Stimulated activated CD4-positive, alpha-beta T cell treated with anti-CD3 and anti-CD28 coated beads, Interleukin-15, amount 100 ng/mL, for 1 hour (primary cell): ENCODE measurements at places on chromosomes 5 and 9.

GRCh38 chr5:168273056-168273980 is 18.1 kb upstream of the WWC1 start:
- no peak for DNase-seq

GRCh38 chr5:103327893-103328292 is 69.3 kb downstream of the MACIR start:
- DNase-seq, result no peak

DNA sequence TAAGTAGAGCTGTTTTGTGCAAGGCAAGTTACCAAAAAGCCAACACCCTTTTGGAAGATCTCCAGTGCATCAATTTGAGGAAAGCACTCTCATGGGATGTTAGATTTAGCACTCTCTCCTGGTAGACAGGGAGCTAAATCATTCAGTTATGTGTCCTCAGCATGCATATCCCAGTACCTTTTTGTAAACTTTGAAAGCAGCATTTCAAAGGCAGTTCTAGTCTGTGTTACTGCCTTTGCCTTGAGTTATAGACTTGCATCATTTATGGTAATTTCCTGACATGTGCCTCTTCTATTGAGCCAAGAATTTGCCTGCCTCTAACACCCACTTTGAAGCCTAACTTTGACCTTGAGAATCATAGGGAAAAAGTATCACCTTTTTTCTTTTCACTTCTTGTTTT is 120.6 kb downstream of the KIF4B start:
- DNase-seq, result no peak

GRCh38 chr9:4982721-4983482 is 2.2 kb upstream of the JAK2 start:
- DNase-seq, result no peak

- DNase-seq, result no peak
Measured at GRCh38 chr5:57586649-57587048, 104.0 kb upstream of the ACTBL2 start.

DNA sequence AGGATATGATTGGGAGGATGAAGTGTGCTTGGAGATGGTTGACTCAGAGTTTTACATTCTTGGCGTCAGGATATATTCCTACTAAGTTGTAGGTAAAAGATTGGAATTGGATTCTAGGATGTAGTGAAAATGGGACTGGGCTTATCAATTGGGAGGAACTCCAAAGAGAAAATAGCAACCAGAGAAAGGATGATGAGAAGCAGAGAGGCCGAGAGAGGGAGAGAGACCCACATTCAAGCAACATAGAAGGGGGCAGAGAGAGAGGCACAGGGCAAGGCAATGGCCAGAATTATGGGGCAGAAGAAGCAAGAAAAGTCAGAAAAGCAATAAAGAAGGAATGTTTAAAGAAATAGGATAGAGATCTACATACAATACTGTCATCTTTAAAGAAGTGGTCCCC is 217.9 kb upstream of the ACTBL2 start:
- no peak for DNase-seq

DNA sequence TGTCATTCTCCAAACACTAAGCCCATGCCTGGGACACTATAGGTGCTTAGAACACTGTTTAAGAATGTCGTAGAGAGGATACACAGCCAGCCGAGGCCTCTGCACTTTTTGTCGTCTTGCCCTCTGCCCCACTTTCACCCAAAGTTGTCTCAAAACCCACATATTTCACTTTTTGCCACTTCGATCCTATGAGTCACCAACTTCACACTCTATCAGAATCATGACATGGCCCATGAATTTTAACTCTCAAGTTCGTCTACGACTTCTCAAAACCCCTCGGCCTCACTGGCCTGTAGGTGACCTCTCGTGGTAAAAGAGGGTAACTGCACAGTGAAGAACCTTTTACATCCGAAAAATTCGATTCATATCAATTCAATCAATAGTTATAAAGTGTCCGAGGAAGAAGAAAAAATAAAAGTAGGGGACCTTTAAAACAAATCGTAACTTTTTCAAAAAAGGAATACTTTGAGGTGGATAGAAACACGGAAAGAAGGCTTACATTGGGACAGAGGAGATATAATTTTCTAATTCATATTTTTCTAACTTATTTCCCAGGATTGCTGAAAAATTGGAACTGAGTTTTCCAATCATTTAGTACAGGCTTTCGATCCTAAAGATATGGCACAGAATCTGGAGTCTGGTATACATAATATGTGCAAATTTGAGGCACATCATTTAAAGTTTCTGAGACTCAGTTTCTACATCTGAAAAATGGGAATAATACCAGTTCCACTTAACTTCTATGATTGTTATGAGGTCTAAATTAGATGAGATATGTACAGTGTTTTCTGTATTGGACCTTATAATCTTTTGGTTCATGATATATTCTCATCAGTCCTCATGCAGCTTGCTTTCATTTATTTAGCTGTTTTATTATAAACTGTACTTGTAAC is 122.6 kb downstream of the APBA1 start:
- no peak for DNase-seq

- DNase-seq, result no peak
Measured at GRCh38 chr9:4828761-4829160, 36.0 kb downstream of the RCL1 start.

DNA sequence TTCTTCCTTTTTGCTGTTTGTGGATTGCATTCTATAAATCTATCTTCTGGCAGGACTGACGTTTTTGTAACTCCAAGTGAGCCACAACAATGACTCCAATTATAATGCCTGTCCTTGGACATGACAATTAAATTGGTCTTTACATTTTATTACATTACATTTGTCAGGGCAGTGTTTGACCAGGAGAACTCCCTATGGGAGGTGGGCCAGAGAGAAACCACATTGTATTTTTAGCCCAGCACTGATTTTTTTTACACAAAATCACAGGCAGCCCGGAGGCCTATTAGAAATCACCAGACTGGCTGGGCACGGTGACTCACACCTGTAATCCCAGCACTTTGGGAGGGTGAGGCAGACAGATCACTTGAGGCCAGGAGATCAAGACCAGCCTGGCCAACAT is 99.1 kb upstream of the SMC5 start:
- DNase-seq, result no peak

GRCh38 chr5:139640421-139641115 is 7.6 kb upstream of the CXXC5 start:
- no peak for DNase-seq

DNA sequence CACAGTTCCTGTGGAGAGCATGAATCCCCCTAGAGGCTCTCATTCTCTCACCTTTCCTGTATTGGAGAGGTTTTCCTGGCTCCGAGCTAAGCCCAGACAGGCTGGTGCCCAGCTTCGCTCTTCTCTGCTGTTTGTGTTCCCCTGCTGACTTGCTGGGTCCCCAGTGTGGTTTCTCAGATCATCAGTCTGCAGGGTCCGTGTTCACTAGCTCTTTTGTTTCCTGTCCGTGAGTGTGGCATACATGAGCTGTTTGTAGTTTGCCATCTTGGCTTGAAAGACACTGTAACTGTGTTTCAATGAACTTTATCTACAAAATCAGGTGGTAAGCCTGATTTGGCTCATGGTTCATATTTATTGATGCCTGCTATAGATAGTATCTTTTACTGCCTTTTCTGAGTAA is 23.8 kb downstream of the LOX start:
- no peak for DNase-seq

DNA sequence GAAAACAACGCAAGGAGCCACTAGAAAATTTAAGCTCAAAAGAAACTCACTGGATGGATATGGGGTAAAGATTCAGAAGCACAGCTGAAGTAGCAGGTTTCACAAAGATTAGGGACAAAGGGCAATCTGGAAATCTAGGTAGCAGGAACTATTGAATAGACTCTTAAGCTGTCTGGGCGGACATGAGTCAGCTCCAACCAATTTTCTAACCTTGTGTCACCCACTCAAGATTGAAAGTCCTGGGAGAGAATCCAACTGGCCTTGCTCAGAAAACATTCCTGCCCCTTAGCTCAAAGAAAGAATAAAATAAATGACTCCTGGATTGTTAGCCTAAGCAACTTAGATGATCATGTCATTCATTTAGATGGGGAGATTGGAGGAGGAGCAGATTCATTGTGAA is 69.2 kb downstream of the STK32A start:
- no peak for DNase-seq

GRCh38 chr9:93667006-93667405 is 90.6 kb downstream of the PHF2 start:
- no peak for DNase-seq

DNA sequence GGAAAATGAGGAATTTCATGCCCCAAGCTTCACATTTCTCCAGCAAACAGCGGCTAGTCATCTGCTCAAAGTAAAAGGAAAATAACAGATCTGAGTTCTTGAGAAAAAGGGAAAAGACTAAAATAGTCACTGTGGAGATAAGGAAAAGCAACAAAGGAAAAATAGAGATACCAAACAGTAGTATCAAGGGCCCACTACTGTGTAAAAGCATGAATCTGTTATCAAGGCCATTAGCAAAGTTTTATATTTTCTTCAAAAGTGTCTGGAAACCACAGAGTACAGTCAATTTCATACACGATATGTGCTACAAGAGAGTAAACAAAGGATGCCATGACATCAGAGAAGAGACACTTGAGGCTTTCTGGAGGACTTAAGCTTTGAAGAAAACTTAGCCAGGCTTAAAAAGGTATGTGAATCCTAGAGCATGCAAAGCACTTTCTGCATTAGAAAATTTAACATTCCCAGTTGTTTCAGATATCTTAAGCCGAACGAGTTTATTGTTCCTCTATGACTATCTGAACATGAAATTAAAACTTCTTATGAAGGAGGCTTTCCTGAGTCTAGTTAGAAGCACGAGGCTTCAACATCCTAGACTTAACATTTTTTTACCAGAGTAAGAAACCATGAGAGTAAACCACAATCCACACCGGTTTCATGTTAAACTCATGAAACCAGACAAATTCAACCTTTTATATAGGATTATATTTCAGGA is 1.2 kb downstream of the TTC33 start:
- no peak for DNase-seq

- DNase-seq, result no peak
Measured at GRCh38 chr5:100691085-100691484, 155.9 kb downstream of the FAM174A start.

DNA sequence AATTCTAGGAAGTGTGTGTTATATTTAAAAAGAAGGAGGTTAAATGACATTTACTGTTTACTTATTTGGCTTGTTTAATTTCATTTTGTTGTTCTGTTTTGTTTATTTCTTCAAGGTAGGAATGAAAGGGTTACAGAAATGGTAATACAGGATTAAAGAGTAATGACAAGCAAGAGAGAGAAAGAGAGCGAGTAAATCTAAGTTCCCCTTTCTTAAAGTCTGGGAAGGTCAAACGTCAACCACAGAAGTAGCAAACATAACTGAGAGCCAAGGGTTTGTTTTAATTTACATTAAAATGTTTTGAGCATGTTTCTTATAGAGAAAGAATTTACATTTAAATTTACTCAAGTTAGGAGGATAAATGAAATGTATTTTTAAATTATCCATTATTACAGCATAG is 18.7 kb downstream of the HCN1 start:
- no peak for DNase-seq

DNA sequence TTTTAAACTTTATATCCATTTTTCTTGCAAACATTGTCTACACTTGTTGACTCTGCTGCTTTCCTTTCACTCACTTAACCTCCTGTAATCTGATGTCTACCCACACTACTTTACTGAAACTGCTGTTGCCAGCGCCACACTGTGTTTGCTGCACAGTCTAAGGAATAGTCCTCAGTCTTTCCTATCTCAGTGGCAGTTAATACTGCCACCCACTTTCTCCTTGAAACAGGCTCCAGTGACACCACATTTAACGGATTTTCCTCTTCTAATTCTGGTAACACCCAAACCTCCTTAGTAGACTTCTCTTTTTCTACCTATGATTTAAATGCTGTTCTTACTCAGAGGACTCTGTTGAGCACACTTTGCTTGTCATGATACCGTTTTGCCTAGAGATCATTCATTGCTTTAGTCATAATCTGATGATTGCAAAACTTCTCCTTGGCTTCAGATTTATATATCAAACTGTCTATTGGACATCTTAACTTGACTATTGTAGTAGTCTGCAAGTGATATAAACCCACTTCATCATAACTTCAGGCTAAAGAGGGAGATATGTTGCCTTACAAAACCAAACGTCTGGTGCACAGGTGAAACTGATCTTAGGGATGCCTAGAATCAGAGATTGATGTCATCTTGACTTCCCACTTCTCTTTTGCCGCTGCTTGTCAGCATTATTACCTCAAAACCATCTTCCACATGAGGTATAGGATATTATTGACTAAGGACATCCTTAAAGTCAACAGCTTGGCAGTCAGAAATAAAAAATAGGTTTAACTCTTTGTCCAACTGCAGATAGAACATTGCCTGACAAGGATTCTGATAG is 94.1 kb downstream of the CDC42SE2 start:
- no peak for DNase-seq

DNA sequence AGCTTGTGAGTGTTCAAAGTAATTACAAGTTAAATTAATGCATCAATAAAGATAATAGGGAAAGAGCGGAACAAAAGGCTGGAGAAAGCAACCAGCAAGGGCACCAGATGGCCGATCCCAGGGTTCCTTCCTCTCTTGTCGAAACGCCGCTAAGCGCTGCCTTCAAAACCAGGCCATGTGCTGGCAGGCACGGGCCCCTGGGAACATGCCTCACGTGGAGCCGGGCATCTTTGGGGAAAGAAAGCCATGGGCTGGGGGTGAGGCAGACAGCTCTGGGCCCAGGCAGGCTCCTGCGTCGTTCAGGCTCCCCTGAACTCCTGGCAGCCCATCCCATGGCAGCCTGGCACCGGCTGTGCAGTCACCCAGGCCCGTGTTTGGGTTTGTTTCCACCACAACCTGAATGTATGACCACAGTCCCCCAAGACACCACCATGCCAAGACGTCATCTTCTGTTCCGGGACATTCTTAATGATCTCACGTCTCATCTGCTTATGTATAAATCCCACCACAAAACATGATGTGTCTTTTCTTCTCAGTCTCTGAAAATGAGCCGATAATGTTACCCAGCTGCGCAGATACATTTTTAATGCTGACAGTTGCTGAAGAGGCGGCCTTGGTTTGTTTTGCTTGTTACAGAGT is 110.4 kb upstream of the SARDH start:
- no peak for DNase-seq

DNA sequence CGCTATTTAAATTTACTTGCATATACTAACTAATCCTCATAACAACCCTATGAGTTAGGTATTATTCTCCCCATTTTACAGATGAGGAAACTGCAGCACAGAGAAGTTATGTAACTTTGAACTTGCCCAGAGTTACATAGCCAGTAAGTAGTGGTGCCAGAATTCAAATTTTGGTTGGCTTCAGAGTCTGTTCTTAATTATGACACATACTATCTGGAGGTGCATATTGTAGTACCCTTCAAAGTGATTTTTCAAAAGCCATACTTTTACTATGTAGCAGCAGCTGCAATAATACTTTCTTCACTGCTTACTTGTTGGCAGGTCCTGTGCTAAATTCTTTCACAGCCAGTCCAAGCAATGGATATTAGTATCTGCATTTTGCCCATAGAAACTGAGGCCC is 16.4 kb downstream of the MAN2A1 start:
- DNase-seq, result no peak
